ENCODE measurements at places on chromosomes 16 and 17.

DNA sequence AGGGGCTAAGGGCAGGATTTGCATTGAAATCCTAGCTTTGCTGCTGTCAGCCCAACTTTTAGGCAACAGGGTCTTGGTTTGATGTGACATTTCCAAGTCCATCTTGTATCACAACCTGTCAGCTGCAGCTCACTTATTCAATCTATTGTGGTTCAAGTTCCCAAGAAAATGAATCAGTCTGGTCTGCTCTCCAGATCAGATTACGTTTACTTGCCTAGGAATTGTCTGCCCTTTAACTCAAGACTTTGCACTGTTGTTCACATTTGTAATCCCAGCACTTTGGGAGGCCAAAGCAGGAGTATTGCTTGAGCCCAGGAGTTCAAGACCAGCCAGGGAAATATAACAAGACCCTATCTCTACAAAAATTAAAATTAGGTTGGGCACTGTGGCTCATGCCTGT lies 10.0 kb downstream of the STX4 start:
- no peak for DNase-seq

DNA sequence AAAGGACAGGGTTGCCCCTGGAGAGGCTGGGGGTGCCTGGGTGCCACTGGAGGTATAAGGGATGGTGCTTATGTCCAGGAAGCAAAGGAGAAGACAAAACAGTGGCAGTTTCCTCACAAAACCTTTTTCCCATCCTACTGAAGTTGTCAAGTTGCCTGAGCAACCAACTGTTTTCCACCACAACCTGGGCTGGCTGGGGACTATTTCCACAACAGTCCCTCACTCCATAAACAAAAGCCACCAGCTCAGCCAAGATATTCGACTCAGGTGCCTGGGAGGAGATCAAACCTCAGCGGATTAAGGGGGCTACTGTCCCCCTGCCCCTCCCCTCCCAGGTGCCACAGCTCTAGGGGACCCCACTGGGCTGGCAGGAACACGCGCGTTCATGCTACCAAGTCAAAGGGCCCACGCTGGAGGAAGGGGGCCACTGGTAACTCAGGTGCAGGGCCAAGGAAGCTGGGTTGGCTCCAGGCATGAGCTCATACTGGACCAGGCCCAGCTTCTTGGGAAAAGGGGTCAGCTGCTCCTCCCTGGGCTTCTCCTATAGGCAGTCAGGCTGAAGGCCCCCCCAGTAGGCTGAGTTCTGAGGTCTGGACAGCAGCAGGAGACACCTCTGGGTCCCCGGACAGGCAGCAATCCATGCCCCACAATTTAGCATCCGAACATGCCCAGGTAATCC lies 45.7 kb upstream of the MRPS23 start:
- DNase-seq, result no peak

DNA sequence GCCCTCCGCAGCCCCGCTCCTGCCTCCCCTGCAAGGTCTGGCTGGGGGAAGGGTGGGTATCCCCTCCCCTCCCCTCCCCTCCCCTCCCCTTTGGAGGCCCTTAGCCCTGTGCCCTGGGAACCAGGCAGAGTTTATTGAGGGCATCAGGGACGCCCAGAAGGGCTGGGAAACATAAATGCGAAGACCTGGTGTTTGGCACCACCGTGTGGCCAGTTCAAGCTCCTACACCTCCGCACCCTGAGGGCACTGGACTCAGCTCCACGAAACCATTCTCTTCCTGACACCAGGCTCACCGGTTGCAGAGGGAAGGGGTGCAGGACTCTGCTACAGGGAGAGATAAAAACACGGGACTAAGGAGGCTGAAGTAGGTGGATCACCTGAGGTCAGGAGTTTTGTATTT lies 1.0 kb upstream of the AIPL1 start:
- DNase-seq, result peak; percentile 19

GRCh38 chr17:5282642-5283217 lies 646 bp downstream of the RABEP1 start:
- DNase-seq, result peak; percentile 28

DNA sequence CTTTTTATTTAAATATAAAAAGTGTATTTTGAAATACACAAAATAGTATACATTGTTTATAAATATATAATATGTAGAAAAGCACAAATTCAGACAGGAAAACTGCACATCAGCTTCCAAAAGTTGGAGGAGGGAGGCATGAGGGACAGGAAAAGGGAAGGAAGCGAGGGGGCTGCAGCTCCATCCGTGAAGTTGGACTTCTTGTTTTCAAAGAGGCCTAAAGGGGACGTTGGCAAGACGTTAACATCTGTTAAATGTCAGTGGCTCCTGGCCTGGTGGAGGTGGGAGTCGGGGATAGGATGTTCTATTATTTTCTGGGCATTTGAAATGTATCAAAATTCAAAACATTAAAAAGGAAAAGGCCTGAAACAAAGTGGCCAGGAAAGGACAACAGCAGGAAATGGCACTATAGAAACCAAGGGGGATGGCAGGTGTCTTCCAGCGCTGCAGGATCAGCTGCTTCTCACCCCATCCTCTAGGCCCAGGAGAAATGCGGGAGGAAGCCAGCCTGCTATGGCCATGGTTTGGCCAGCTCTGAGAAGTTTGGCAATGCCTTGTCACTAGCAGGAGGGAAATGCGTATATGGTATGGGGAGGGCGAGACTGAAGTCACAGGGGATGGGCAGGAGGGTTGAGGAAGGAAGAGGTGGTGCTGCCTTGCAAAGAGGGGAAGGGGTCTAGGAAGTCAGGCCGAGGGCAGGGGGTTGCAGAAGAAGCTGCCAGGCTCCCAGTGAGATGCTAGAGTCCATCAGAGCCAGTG lies 6.4 kb downstream of the CMTM2 start:
- no peak for DNase-seq

GRCh38 chr17:9166788-9167187 lies 145.5 kb downstream of the NTN1 start:
- no peak for DNase-seq

GRCh38 chr16:79707876-79708275 lies 107.3 kb upstream of the MAF start:
- DNase-seq, result no peak

DNA sequence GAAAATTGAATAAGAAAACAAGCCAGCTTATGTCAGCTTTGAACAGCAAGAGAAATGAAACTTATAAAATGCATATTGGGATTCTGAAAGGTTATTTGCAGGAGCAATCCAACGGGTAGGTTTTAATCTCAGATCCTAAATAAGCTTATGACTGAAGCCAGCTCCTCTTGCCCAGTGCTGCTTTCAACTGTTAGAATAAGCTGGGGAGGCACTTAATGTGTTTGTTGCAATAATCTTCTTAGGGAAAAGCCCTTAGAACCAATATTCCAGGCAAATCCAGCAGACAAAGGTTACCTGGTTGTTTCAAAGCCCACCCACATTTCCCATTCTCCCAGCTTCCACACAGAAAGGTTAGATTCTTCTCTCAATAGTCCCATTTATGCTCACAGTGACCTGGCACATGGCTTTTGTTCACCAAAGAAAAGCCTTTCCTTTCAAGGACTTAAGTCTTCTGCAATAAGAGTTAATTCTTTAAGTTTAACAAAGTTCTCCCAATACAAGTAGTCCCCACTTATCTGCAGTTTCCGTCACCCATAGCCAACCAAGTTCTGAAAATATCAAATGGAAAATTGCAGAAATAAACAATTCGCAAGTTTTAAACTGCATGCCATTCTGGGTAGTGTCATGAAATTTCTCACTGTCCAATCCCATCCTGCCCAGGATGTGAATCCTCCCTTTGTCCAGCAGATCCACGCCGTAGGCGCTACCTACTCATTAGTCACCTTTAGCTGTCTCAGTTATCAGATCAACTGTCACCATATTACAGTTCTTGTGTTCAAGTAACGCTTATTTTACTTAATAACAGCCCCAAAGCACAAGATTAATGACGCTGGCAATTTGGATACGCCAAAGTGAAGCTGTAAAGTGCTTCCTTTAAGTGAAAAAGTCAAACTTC lies 5.9 kb downstream of the TEX2 start:
- no peak for DNase-seq

DNA sequence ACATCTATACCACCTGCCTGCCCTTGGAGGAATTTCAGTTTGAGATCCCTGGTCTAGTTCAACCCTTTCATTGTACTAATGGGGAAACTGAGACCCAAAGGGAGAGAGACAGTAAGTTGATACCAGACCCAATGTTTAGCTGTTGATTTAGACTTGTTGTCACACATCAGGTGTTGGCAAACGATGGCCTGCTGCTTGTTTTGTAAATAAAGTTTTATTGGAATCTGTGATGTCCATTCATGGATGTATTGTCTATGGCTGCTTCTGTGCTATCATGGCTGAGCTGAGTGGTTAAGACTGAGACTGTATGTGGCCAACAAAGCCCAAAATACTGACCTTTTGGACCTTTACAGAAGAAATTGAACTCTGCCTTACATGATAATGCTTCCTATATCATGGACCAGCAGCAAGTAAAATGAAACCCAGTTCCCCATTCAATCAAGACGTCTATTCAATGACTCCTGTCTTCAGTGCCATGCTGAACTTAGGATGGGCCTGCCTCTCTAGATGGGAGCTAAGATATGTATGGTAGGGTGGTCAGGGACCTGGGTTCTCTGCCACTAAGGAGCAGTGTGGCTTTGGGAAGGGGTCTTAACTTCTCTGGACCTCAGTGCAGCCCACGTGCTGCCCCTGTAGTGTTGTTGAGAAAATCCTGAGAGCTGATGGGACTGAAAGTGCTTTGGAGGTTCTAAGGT lies 111.0 kb downstream of the IRX5 start:
- DNase-seq, result no peak

- DNase-seq, result no peak
These were observed 33.7 kb downstream of the IST1 start for GRCh38 chr16:71929048-71929447.

DNA sequence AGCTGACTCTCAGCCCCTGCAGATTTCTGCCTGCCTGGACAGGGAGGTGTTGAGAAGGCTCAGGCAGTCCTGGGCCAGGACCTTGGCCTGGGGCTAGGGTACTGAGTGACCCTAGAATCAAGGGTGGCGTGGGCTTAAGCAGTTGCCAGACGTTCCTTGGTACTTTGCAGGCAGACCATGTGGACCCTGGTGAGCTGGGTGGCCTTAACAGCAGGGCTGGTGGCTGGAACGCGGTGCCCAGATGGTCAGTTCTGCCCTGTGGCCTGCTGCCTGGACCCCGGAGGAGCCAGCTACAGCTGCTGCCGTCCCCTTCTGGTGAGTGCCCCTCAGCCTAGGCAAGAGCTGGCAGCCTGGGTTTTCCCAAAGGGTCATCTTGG lies 3.9 kb downstream of the GRN start:
- DNase-seq, result no peak

DNA sequence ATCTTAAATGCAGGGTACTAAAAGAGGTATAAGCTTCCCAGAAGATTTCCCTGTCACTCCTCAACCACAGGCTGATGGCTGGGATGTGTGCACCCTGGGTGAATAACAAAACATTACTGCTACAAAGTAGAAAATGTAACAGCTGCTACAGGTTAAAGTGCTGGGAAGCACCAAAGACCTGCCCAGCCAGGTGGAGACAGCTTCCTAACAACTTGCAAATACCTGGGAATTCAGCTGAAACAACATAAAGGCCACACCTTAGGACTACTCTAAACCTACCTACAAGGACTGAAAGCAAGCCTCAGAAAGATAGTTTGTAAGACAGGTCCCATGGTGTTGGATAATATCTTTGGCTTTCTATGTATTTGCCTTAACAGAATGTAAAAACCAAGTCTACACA lies 118.5 kb downstream of the CEP112 start:
- DNase-seq, result no peak

- no peak for DNase-seq
These were observed 34.8 kb upstream of the ADAMTS18 start for GRCh38 chr16:77469634-77470033.

DNA sequence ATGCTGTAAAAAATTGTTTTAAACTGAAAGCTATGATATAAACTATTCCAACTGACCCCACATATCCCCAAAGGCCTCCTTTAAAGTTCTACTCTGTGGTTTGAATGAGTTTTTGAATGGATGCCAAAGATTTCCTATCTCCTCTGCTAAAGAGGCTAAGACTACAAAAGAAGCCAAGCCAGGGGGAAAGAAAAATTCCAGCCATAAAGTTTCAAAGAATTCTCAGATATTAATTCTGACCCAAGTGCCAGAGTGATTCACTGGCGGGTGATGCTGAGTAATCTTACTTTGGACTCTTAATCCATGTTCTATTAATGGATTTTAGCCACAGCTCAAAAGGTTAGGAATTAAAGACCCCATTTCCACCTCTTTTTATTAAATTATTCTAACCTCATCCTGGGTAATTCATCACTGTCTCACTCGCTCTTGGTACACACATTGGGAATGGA lies 60.7 kb downstream of the HS3ST3A1 start:
- DNase-seq, result no peak

GRCh38 chr17:8965394-8966168 lies at the start of gene PIK3R5:
Gene PIK3R5 (minus strand): TSS chr17:8965707. CDS start chr17:8911494, 54,213 bp downstream.
- no peak for DNase-seq

DNA sequence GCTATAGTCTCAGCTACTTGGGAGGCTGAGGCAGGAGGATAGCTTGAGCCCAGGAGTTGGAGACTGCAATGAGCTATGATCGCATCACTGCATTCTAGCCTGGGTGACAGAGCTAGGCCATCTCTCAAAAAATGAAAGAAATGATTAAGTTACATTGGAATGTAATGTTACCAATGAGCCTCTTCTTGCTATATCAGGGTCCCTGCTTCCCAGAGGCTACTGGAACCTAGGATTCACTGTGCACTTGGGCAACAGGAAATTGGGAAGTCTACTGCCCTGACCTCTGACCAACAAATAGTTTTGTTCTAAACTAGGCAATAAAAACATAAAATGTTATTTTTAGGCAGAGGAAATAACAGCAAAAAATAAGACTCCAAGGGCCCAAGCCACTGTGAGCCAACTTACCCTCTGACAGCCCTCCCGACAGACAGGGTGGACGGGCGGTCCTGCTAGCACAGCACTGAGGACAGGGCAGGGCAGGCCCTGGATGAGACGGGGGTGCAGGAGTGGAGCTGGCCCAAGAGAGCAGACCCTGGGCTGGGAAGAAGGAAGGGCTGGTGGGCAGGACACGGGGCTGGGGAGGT lies 27.5 kb downstream of the NSMCE1 start:
- no peak for DNase-seq

DNA sequence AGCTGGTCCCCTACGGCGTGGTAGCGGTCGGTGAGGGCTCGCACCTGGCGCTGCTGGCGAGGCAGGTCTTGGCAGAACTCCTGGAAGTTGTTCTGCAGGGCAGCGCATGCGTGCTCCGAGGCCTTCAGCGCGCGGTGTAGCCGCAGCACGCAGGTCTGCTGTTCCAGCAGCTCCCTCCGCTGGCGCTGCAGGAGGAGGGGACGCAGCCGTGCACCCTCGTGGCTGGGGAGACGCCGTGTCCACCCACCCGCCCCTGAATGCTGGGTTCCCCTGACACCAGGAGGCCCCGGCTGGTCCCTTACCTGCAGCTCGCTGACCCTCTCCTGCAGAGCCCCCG lies 12.2 kb downstream of the EVPL start:
- DNase-seq, result no peak

- no peak for DNase-seq
These were observed 98.0 kb downstream of the CDK5R1 start for GRCh38 chr17:32584792-32585191.
